Neural crest cell (in vitro differentiated cells): ENCODE measurements at places on chromosomes 2 and 18.
A peak's percentile ranks its signal among the peaks of the same experiment; 100 is the strongest.

DNA sequence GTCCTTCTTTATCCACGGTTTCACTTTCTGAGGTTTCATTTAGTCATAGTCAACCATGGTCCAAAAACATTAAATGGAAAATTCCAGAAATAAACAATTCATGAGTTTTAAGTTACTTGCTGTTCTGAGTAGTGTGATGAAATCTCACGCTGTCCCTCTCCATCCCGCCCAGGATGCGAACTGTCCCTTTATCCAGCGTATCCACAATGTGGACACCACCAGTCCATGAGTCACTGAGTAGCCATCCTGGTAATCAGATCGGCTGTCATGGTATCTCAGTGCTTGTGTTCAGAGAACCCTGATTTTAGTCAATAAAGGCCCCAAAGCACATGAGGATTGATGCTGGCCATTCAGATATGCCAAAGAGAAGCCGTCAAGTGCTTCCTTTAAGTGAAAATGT lies 3.7 kb downstream of the SP140L start:
- DNase-seq: no peak

DNA sequence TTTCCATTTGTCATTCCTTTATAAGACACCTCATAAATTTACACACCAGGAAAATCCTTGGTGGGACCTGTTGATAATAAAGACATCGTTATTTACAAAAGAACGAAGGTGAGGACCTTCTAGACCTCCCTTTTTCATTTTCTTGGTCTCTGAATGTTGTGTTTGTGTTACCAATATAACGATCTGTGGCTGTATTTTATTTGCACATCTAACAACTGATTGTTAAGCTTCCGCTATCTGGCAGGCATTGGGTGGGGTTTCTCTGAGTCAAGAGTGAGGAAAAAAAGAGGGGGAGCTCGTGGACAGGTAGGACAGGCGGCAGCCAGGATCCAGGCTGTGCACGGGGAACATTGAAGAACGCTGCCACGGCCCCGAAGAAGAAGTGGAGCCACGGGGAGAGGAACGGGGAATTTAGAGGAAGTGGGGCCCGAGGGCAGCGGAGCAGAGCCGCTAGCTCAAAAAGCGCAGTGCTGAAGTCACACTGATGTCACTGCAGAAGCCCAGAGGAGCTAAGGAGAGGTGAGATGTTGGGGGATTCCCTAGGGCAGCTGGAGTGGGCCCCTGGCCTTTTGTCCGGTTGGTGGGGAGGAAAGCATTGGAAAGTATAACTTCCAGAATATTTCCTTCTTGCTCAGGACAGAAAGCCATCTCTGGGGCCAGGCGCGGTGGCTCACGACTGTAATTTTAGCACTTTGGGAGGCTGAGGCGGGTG lies 20.9 kb upstream of the DNMT3A start:
- no peak for DNase-seq

DNA sequence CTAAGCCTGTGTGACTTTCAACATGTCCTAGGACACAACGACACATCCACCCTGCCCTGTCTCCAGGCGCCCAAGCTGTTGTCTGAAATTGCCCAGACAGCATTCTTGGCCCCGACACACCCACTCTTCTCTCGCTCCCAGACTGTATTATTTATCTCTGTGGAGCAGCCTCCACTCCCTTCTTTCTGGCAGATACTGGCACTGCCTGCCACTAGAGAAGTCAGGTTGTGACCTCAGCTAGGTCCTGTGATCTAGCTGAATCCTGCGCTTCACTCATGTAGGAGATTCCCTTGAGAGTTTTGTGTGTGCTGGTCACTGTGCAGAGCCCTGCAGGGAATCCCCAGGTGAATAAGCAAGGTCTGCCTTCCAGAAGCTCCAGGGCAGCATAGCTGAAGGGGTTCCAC lies 77.1 kb upstream of the TNP1 start:
- DNase-seq: no peak

GRCh38 chr2:15840969-15841368 lies 99.4 kb upstream of the MYCN start:
- DNase-seq: no peak

DNA sequence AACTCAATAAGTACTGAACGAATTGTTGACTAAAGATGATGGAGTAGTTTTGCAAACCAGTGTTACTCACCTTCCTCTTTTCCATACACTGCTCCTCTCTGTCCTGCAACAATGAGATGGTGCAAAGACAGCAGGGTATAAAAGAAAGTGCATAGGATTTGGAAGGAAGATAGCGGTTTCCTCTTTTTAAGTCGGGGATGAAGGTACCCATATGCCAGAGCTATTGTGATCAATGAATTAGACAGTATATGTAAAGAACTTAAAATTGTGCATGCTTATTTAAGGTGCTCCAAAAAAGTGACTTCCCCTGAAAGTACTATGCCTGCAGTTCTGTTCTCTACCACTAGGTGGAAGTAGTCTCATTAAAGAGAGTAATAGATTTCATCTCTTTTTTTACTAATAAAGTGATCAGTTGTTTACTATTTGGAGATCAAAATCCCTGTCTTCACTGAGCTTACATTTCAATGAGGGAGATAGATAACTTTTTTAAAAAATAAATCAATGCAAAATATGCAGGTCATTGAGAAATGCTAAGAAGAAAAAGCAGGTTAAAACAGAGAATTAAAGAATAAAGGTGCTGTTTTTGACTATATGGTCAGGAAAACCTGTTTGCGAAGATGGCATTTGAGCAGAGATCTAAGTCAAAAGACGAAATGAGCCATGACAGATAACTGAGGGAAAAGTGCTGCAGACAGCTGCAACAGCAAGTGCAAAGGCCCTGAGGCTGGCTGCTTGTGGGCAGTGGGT lies 339.7 kb upstream of the SLC14A2 start:
- no peak for DNase-seq

GRCh38 chr2:237876532-237876931 lies 17.1 kb downstream of the RAMP1 start:
- no peak for DNase-seq

GRCh38 chr2:186281726-186282125 lies 204.3 kb upstream of the ZC3H15 start:
- no peak for DNase-seq

DNA sequence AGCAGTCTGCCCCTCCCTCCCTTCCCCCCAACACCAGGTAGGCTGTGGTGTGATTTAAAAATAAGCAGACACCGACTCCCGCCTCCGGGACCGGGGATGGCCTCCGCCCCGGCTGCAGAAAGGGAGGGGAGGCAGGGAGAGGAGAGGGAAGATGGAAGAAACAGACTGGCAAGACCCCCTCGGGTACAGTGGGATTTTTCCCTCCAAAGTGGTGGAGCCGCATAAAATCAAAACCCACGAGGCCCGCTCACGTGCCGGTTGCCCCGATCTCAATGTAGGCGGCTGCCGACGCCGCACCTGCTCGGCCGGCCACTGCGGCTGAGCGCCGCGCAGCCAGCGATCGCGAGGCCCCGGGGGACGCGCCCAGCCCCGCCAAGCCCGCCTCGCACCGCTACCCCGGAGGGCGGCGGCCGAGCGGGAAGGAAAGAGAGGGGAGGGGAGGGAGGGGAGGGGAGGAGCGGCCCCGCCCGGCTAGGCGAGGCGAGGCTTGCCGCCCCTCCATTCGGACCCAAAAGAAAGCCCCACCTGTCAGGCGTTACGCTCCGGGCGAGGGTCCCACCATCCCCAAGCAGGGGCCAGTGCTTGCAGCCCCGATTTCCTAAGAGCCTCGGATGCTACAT lies 811 bp downstream of the ADD2 start:
- peak; percentile 12 for DNase-seq

DNA sequence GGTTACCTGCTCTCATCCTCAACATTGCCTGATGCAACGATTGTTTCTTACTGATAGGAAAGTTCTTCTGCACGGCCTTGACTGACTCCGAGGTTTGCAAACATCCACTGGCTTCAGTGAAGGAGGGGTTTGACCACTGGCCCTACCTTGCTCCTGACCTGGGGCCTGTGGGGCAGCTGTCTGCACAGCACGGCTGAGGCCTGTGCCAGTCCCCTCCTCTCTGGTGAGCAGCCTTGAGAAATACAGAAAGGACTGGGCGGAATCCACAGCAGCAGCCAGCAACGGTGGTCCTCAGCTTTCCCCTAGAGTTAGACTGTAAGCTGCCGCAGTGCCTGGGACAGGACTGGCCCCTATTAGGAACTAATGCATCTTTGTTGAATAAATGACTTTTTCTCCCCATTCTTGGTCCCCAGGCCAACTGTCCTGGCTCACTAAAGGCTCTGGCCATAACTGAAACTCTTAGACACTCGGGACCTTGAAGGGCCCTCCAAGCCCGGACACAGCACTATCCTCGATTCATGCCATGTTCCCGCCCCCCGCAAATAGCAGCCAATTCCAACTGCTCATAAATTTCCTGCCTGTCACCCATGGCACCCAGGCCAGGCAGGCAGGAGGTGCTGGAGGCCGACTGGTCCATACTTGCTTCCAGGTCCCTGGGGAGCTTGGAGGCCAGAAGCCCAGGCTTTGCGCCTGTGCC lies 26.7 kb downstream of the ATOH8 start:
- no peak for DNase-seq

- DNase-seq: no peak
Measured at GRCh38 chr18:27062802-27063201, 122.3 kb downstream of the CHST9 start.

- no peak for DNase-seq
Measured at GRCh38 chr18:48805826-48806535, 144.8 kb downstream of the SMAD7 start.

DNA sequence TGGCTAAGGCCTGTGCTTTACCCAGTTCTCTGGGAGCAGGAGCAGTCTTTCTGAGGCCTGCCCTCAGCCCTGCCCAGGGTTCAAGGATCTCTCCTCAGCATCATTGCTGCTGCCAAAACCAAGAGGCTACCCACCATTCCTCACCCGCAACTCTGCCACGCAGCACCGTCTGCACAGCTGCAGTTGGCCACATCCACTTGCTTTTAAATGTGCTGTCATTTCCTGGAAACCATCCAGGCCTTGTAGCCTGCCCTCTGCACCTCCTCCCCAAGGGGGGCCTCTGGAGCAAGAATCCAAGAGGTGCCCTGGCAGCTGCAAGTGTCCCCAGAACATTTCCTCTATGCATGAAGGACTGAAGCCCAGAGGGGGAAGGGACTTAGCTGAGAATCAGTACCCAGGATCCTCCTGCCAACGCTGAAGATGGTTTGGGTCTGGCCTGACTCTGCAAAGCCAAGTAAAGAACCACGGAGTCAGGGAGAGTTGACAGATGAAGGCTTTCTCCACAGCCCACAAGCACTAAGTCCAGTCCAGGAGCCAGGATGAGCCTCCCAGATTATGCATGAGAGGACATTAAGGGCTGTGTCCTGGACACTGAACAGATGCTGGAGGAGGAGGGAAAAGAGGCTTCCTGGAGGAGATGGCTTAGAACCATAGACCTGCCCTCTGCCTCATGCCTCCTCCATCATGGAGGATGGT lies 14.9 kb downstream of the EMX1 start:
- no peak for DNase-seq

- no peak for DNase-seq
Measured at GRCh38 chr2:167869200-167869599, 378.2 kb downstream of the STK39 start.

DNA sequence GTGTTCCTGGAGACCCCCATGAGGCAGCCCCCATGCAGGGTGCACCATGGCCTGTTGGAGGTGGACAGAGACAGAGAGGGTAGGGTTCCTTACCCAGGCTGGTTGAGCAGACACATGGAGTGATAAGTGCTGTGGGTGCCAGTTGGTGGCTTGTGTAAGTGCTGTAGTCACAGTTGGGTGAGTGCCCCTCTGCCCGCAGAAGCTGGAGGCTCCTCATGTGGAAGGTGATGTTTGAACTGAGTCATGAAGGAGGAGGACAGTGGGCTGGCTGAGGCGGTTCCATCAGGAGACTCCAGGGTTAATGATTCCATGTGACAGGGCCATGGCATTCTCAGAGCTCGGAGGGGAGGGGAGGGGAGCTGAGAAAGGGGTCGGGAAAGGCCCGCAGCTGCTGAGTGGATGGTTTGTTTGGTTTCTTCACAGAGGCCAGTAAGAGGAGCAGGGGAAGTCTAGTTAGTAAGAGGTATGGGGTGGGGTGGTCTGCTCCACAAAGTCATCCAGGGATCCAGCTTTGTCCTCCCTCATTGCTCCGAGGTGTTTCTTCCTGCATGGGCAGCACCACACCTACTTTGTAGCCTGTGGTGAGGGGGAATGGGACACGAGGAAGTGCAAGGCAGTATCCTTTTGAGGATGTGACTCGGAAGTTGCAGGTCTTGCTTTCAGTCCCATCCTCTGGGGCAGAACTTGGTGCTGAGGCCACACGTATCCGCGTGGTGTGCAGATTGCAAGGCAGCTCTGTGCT lies 13.6 kb downstream of the IMPA2 start:
- no peak for DNase-seq

- no peak for DNase-seq
Measured at GRCh38 chr18:35577045-35577848, 4.3 kb upstream of the GALNT1 start.

DNA sequence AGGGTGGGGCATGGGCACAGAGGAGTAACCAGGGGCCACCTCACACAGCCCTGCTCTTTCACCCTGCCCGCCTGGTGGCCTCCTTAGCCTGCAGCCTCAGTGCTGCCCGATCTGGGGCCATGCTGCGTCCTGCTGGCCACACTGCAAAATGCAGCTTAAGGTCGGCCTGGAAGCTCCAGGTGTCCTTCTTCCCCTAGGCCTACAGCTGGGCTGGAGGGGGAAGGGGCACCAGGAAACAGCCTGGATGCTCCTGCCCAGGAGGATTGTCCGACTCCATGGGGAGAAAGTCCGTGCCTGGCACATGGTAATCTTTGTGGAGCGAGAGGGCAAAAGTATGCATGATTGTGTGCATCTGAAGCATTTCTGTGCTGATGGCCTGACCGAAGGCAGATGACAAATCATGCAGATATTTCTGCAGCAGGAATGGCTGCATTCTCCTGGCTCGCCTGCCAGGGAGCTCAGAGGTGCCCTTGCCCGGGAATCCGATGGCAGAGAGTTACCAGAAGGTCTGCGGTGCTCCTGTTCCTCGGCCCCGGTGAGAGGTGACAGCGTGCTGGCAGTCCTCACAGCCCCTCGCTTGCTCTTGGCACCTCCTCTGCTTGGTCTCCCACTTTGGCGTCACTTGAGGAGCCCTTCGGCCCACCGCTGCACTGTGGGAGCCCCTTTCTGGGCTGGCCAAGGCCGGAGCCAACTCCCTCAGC lies 12.8 kb upstream of the ALPP start:
- peak; percentile 51 for DNase-seq

DNA sequence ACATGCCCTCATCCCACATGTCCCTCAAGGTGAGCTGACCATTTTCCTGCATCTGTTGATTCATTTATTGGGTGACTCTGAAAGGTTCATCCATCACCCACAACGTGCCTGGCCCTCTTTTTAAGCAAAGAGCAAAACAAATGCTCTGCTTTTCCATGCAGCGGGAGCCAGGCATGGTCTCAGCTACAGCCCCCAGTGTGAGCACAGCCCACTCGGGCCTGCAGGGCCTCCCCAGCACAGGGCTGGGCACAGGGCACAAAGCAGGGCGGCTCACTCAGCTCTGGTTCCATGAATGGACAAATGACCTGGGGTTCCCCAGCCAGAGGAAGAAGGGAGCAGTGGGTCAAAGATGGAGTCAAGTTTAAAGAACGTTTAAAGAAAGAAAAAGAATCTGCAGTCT lies 24.1 kb upstream of the OTOS start:
- DNase-seq: no peak

GRCh38 chr18:5297597-5297996 lies 2.1 kb upstream of the ZBTB14 start:
- DNase-seq: no peak
